NCI-H345 (cell line): ENCODE measurements at places on chromosomes 16 and 17.

- no peak for DNase-seq
Observed at GRCh38 chr16:49513040-49513439, 139.4 kb downstream of the C16orf78 start.

DNA sequence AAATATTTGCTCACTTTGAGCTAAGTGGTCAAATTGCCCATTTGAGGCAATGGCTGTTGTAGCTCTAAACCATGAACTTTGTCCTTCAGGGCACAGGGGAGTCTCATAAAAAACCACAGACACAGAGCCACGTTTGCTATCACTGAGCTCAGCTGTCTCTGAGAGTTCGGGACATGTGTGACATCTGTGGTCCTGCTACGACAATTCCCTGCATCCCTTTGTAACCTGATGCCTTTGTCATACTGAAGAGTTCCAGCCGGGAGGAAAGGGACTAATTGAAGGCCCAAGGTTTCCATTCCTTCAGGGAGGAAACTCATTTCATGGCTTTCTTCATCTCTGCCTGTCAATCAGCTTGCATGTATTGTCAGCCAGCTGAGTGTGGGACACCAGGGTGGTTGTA, 599.4 kb upstream of the CDH5 start:
- DNase-seq: no peak

- DNase-seq: peak; percentile 19
Observed at GRCh38 chr16:19555938-19556771, 652 bp downstream of the VPS35L start.

DNA sequence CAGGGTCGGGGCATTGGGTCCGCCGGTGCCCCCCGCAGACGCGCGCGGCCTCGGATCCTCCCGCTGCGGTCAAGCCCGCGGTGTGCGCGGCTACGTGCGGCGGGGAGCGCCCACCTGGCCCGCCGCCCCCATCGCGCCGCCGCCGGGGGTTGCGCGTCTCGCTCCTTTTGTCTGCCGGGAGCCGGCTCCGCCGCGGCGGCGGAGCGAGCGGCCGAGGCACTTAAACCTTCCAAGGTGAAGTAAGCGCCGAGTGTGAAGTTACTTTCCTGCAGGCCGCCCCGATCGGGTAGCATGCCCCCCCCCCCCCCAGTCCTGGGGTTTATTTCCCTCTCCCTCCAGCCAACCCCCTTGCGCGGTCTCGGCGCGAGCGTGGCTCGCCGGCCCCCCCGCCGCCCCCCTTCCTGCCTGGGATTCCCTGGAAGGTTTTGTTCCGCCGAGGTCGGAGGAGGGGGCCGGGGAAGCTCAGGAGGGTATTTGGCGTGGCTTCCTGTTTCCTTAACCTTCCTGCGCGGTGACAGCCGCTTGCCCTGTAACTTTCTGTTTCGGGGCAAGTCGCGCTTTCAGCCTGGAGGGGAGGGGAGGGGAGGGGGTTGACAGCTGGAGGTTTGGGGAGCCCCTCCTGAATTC, 56.6 kb upstream of the GSE1 start:
- peak; percentile 45 for DNase-seq

DNA sequence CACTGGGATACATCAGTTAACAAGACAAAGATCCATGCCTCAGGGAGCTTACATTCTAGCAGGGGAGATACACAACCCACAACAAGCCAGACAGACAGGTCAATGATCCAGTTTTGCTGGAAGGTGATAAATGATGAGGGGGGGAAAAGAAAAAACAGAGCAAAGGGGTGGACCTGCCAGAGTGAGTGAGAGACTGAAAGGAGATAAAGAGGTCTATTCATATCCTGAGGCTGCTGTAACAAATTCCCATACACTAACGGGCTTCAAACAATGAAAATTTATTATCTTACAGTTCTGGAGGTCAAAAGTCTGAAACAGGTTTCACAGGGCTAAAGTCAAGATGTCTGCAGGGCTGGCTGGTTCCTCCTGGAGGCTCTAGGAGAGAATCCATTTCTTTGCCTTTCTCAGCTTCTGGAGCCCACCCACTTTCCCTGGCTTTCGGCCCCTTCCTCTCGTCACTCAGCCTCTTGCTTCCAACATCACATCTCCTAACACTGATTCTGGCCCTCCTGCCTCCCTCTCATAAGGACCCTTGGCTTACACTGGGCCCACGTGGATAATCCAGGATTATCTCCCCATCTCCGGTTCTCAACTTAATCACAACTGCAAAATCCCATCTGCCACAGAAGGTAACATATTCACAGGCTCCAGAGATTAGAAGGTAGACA, 81.5 kb downstream of the GAS7 start:
- DNase-seq: no peak

DNA sequence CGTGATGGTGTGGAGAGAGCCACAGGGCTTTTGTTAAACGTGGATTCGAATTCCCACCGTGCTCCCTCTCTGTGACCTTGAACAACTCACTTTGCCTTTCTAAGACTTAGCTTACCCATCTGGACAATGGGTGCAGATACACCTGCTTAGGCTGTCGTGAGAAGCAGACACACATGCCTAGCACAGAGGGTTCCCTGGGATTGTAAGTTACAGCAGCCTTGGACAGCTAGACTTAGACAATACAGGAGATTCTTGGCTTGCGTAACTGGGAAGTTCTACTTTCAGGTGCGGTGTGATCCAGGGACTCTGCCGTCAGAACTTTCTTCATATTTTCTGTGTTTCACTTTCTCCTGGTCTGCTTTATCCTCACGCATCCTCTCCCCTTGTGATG, 127.0 kb downstream of the ABCC1 start:
- DNase-seq: no peak
